ENCODE measurements at places on chromosomes 1 and 21.

DNA sequence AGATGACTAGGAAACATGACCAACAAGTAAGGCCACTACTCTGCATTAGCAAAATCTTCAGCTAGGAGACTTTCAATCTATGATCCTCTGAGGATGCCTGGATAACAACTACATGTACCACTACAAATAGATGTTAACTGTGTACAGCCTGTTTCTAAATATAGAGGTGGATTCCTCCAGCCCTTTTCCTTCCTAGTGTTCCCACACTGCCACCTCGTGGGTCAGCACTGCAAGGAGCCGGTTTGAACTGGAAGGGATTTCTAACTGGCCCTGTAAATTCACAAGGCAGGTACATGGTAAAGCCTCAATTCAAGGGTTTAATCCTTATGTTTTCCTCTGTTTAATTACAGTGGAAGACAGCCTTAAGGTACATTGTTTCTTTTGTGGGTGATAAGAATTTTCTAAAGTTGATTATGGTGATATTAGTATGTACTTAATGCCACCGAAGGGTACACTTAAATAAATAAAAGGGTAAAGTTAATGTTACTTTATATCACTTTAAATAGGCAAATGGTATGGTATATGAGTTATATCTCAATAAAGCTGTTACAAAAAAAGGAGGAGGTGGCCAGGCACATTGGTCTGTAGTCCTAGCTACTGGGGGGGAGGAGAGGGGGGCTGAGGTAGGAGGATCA, 14.4 kb downstream of the SMYD3 start:
- DNase-seq = peak; percentile 71

- DNase-seq = no peak
These were observed 36.3 kb downstream of the PKP1 start for GRCh38 chr1:201319631-201320030.

DNA sequence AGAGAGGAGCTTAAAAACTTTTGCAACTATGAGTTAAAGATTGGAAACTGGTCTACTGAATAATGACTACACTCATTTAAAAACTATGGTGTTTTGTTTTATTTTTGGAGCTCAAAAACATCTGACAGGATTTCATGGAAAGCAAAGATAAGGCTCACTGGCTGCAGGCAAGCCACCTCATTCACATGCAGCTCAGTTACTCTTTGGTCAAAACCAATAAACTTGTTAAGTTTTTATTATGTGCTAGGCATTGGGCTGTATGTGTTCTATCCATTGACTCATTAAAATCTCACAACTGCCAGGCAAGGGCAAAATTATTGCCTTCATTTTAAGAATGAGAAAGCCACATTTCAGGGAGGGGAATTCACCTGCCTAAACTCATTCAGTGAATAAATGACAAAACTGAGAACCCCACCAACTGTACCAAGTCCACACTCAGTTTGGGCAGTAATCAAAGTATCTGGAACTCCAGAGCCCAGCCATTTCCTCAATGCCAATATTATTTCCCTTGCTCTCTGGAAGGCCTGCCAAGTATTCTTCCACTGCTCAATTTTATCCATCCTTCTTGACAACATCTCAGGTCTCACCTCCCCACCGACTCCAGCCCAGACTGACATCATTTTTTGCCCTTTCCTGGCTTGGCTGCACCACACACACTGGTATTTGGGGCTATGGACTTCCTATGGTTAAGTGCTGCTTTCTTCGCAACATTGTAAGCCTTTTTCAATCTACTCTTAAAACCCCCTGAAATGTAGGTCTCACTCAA, 401.1 kb upstream of the NFIA start:
- no peak for DNase-seq

DNA sequence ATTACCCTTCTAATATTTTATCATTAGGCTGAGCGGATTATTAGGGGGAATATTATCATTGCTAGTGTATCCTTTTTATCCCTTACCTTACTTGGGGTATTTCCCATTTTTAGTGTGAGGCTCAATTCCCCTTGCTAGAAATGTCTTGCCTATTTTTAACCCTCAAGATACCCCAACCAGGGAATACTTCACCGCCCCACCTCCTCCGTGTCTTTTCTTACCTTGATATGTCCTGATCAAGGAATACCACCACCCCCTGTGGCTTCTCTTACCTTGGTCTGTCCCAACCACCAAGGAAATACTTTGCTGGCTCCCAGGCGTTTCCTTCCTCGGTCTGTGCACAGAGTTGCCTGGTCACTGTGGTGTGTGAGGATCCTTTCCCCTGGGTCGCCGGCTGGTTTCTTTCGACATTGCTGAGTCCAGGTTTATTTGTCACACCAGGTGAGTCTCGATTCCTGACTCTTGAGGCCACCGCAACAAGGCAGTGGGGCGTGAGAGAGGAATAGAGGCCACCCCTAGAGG, 57.8 kb downstream of the SERINC2 start:
- DNase-seq = no peak

DNA sequence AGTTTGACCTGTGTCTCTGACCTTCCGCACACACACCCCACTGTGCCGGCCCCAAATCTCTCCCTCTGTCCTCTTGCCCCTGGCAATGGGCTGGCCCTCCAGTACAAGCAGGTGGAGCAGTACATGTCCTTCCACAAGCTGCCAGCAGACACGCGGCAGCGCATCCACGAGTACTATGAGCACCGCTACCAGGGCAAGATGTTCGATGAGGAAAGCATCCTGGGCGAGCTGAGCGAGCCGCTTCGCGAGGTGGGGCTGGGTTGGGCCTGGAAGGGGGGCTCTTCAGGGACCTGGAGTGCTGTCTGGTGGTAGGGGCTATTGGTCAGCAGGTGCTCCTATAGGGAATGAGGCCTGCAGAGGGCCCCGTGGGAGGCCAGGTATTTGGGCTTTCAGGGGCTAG, 7.8 kb downstream of the HCN3 start:
- no peak for DNase-seq

DNA sequence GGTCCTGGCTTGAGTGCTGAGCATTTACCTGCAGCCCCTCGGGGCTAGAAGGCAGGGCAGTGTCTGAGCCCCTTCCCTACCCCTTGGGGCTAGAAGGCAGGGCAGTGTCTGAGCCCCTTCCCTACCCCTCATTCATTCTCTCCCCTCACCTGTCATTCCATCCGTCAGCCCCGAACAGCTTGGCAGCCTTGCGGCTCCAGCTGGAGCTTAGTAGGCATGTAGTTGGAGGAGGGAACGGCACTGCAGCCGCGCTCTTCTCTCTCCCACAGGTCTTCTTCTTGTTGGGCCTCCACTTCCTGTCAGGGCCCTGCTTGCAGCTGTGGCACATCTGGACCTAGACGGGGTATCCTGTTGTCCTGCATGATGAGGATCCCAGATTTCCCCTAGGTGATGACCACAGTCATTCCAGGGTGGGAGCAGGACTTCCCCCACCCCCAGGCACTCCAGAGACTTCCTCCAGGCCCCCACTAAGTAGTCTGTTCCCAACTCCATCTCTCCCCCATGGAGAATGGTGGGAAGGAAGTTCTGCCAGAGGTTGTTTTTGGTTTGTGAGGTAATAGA, 22.2 kb downstream of the MAPKAPK2 start:
- DNase-seq = no peak
